ENCODE measurements at places on chromosomes 3 and 15. TPM values are rescaled to one million over a fixed set of nuclear protein-coding genes. Genes with fewer than 3 reads are reported as not detected.

The FBXW12 gene
- not detected for total RNA-seq

The PLSCR2 gene
- total RNA-seq = 0.13 TPM

The FANCD2OS gene
- total RNA-seq = not detected

The NSUN3 gene
- total RNA-seq = 13.4 TPM

The THRB gene
- 0.13 TPM for total RNA-seq

The ALDH1A3 gene
- total RNA-seq = 33.9 TPM

The CADM2 gene
- not detected for total RNA-seq

The TIGIT gene
- total RNA-seq = not detected

The CACNA2D2 gene
- under 0.01 TPM for total RNA-seq

The PSMD6 gene
- total RNA-seq = 99.6 TPM

The CEP19 gene
- total RNA-seq = 5.6 TPM

The CFAP44 gene
- total RNA-seq = 1.3 TPM

The MUC20 gene
- under 0.01 TPM for total RNA-seq

The SLITRK3 gene
- not detected for total RNA-seq

The P3H2 gene
- total RNA-seq = 13.7 TPM

The HRG gene
- not detected for total RNA-seq

The C3orf22 gene
- not detected for total RNA-seq

The MINAR1 gene
- 0.51 TPM for total RNA-seq

The CLDN1 gene
- 0.13 TPM for total RNA-seq

The ZPLD1 gene
- total RNA-seq = not detected

The STRA6 gene
- under 0.01 TPM for total RNA-seq

The ZNF639 gene
- total RNA-seq = 29.0 TPM

The BOC gene
- not detected for total RNA-seq

The PPP1R14D gene
- total RNA-seq = not detected

The CCR8 gene
- total RNA-seq = not detected

The CISH gene
- 0.38 TPM for total RNA-seq

The TIPARP gene
- total RNA-seq = 13.7 TPM

The C3orf20 gene
- total RNA-seq = not detected

The RBSN gene
- 19.6 TPM for total RNA-seq

The SLC28A2 gene
- total RNA-seq = not detected

The CHRNB4 gene
- total RNA-seq = not detected

The ANXA2 gene
- 3,929 TPM for total RNA-seq

The POLR2M gene
- total RNA-seq = 212 TPM

The CGNL1 gene
- 25.7 TPM for total RNA-seq

The CA12 gene
- 0.38 TPM for total RNA-seq

The AHSG gene
- total RNA-seq = under 0.01 TPM

The ITGB5 gene
- total RNA-seq = 51.0 TPM

The CCNDBP1 gene
- 81.0 TPM for total RNA-seq

The GSK3B gene
- 39.4 TPM for total RNA-seq

The CHL1 gene
- not detected for total RNA-seq

Data from dermis microvascular lymphatic vessel endothelial cell (primary cell).